ENCODE measurements at places on chromosomes 3 and 15.

GRCh38 chr3:187098923-187099512, 40.3 kb downstream of the RPL39L start:
- no peak for DNase-seq

DNA sequence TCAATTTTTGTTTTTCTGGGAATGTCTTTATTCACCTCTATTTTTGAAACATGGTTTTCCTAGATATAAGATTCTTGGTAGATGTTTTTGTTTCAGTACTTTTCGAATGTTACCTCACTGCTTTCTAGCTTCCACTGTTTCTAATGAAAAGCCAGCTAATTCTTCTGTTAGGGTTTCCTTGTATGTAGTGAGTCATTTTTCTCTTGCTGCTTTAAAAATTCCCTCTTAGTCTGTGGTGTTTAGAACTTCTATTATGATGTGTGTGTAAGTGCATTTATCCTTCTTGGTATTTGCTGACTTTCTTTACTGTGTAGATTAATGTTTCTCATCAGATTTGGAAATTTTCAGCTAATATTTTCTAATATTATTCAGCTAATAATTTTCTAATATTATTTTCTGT, 151.1 kb upstream of the OSTN start:
- DNase-seq = no peak

DNA sequence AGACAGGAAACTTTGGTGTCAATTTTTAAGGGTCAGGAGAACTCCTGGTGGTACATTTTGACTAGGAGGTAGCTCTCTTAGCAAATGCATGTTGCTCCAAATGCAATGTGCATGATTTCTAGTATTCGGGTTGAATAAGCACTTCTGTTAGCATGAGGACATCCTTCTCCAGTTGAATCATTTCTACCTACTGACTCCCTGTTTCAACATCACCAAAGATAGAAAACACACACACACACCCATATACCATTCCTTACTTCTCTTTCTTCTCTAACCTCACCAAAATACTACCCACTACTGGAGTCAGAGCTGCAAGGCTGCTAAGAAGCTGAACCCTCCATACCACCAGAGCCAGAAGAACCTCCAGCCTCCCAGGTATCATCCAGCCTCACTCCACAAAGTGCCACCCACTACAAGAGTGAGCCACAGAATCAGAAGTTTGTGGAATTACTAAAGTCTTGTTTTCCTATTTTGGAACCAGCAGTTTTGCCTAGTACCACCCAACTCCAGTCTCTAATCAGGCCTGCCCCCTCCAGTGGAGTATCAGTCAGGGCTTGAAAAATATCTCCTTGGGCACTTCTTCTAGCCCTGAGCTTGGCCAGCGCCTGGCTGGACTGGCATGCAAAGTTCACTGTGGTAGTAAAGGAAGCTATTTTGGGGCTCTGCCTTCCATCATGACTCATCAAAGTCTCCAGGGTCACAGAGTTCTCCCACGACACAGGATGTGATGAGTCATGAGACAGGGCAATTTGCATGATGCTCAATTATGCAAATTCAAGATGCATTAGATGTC, 110.3 kb downstream of the CYP19A1 start:
- DNase-seq = no peak

GRCh38 chr3:132189601-132190000, 127.6 kb upstream of the ACP3 start:
- no peak for DNase-seq

GRCh38 chr3:129344540-129345220, 66.0 kb downstream of the HMCES start:
- DNase-seq = no peak
